ENCODE measurements at places on chromosomes 7 and 10. TPM values are rescaled to one million over a fixed set of nuclear protein-coding genes. Genes with fewer than 3 reads are reported as not detected.
A peak's percentile ranks its signal among the peaks of the same experiment; 100 is the strongest.

DNA sequence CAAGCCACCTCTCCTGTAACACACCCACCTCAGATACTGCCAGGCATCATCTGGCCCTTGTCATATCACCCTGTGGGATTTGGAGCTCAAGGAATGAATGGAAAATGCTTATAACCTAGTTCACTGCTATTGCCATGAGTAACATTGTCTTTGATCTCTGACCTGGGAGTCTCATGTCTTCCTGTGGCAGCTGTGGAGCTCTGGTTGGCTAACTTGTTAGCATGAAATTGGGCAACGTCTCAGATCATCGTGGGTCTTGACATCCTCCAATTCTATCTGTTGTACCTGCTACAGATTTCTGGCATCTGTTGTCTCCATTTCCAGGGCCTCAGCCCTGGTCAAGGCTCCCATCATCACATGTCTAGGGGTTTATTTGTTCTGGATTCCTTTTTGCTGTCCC, 2.2 kb upstream of the TMEM270 start:
- DNase-seq = no peak

DNA sequence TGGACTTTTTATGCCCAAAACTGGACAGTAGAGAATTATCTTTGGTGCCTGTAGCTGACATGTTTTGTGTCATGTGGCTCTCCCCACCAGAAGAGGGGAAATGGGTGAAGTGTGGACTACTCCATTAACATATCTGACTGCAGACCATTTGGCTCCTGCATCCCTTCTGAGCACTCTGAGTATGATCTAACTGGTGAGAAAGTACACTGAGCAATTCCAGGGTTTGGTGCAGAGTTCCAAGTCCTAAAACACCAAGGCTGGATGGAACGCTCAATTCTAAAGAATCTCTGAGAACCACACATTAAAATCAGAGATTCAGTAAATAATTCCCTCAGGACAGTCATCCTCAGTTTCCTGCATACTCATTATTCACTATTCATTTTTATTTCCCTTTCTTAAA, 22.8 kb upstream of the OSBPL3 start:
- DNase-seq = no peak

DNA sequence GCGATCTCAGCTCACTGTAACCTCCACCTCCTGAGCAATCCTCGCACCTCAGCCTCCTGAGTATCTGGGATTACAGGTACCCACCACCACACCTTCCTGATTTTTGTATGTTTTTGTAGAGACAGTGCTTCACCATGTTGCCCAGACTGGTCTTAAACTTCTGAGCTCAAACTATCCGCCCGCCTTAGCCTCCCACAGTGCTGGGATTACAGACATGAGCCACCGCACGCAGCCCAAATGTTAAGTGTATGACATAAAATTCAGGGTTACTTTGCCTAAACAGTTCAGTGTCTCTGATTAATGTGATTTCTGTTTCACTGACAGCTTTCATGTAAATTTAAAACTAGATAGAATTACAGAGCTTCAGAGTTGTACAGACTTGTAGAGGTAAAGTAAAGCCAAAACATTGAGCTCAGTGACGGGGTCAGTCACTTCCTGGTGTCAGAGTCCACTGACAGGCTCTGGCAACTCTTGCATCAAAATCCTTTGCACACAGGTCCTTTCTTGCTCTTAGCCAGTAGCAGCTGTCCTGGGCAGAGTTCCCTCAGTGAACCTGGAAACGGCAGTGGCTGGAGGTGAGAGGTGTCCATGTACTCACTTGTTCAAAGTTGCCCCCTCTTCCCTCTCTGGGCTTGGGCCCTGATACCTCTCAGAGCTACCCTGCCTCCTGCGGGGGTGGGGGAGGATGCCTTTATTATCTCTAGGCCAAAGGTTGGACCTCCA, 33.7 kb downstream of the MGMT start:
- peak; percentile 51 for DNase-seq

GRCh38 chr10:7123774-7124173, 287.1 kb downstream of the SFMBT2 start:
- DNase-seq = no peak

DNA sequence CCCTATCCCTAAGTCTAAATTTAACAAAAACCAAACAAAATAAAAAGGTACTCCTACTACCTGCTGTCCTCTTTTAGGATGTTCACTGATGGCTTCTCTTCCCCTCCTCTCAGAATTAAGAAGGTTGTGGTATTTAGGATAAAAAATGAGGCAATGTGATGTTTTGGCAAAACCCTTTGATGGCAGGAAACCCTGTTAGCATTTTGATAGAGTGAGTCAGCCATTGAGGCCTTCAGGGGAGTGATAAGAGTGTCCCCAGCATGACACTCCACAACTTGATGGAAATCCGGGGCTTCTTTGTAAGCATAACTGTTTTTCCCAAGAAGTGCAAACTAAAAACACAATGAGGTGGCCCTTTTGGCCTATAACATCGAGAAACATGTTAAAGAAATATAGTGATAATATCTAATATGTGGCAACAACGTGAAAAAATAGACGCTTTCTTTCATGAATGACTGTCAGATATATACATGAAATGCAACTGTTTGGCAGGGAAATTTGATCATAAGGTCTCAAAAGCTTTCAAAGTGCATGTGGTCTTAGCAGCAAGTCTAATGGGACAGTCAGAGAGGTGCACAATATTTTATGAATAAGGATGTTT, 55.0 kb downstream of the PRTFDC1 start:
- peak; percentile 40 for DNase-seq

- no peak for DNase-seq
Observed at GRCh38 chr10:46308666-46309450, 22.1 kb downstream of the ANTXRL start.

GRCh38 chr7:154789404-154789803, 213.5 kb downstream of the PAXIP1 start:
- no peak for DNase-seq

DNA sequence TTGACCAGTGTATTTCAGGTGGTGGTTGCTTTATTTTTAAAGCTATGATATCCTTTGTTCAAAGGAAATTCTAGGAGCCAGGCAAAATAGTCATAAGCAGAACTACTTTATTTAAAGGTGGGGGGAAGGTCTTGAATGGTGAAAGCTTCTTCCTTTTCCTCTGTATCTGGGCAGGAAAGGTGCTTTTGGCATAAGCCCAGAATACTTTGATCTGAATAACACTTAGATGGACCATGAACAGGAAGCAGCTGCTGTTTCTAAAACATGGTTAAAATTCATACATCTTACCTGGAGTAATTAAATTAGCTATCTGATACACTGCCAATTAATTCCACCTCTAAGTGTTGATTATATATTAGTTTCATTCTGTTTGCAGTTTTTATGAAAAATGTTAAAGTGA, 13.3 kb downstream of the ZNF804B start:
- no peak for DNase-seq

DNA sequence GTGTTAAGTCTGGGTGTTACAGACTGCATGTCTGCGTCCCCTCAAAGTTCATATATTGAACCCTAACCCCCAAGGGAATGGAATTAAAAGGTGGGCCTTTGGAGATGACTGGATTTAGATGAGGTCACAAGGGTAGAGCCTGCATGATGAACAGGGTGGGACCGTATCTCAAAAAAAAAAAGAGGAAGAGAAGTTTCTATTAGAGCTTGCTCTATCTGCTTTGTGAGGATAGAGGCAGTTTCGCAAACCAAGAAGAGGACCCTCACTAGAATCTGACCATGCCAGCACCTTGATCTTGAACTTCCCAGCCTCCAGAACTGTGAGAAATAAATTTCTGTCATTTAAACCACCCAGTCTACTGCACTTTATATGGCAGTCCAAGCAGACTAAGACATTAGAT, 1.4 kb downstream of the KIN start:
- no peak for DNase-seq

DNA sequence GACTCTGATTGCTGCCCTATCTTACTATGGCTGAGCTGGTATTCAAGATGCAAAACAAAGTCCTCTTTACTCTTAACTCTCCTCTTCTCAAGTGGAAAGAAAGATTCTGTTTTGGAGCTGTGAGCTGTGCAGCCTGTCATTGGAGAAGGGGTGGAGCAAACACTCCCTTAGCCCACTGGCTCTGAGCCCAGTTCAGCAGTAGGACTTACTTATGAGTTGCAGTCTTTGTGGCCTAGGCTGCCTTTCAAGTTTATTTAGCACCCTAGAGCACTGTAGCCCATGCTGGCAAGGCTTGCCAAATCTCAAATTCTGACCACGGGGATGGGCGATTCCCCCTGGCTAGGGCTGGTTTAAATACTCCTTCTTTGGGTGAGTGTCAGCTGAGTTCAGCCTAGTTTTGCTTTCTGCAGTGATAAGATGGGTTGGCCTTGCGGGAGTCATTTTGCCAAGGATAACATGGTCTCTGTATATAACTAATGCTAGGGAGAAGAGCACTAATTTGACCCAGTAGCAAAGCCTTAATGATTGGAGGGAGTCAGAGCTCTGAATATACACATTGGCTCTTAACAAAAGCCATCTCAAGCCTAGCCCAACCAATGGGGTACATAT, 110.2 kb downstream of the MYO3A start:
- no peak for DNase-seq

DNA sequence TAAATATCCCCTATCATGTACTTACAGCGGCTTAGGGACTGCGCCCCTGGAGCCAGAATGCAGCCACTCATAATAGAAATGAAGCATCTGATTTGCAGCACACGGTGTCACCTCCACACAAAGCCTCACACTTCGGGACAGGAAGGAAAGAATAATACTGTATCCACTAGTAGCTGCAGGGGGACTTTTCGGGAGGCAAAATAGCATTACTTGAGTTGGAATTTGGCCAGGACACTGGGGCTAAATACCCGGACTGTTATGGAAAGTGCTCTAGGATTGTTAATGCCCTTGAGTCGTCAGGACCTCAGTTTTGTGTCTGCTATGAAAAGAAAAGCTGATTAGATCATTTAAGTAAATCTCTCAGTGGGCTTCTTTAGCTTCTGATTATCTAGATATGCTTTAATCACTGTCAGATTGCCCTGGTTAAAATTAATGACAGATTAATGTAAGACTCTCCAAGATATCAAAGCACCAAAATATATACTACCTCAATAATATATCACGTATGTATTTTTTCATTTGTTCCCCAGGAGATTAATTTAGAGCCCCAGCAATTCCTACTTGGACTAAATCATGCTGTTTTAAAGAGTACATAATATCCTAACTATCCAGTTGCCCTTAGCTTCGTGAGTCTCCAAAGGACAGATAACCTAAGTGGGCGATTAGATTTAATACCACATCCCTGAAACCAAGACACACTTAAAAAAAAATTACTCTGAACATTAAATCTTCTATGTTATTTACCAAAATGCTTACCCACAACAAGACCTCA, 173.0 kb upstream of the NEBL start:
- DNase-seq = no peak

- DNase-seq = no peak
Observed at GRCh38 chr7:1677206-1678080, 7.4 kb downstream of the ELFN1 start.

GRCh38 chr7:124029396-124030188, 3.3 kb downstream of the TMEM229A start:
- no peak for DNase-seq

GRCh38 chr7:120091807-120092206, 181.2 kb upstream of the KCND2 start:
- no peak for DNase-seq

DNA sequence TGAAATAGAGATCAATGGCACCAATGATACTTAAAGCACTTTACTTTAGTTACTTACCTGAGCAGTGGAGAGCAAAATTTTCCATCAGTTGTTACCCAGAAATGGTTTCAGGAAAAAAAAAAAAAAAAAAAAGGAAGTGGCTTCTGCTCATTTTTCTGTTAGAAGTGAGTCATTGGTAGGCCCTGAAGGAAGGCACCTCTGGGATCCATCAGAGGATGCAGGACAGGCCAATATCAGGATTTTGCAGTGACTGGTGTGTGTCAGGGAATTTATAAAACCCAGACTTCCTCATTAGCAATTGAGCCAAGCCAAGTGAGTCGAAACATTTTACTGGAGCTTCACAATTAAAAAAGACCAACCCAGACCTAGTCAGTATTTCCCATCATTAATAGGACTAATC, 2.3 kb upstream of the SMIM30 start:
- DNase-seq = peak; percentile 40

DNA sequence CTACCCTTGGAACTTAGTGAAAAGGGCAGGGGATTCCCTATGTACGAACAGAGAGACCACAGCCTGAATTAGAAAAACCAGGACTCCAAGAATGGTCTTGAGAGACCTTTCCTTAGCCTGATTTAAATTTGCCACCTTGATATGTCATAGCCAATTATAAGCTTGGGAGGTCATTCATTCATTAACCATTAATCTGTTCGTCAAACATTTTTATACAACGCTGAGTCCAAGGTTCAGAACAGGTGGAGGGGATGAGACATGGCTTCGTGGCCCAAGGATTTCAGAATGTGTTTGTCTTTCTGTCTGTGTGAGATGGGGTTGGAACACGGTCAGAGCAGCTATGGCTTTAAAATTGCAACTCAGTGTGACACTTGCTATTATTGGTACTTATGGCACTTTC, 158.0 kb downstream of the PAXIP1 start:
- no peak for DNase-seq

DNA sequence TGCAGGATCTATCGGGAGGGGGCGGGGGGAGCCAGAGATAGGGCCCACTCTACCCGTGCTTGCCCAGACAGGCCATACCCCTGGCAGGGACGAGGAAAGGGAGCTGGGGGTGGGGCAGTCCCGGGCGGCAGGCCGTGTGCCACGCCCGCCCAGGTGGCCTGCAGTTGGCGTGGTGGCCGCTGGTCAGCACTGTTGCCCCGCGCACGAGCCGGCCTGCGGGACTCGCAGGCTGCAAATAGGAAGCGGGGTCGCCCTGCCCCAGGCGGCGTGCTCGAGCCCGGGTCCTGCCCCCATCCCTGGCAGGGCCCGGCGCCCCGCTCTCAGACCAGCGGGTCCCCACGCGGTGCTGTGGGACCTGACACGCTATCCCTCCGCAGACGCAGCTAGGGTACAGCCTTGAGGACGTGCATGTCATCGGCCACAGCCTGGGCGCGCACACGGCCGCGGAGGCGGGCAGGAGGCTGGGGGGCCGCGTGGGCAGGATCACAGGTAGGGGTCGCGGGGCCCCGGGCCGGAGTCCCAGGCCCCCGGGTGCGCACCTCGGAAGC, 6.7 kb downstream of the PNLIPRP2 start:
- peak; percentile 4 for DNase-seq

- DNase-seq = no peak
Observed at GRCh38 chr7:50728184-50728583, 54.5 kb downstream of the GRB10 start.

DNA sequence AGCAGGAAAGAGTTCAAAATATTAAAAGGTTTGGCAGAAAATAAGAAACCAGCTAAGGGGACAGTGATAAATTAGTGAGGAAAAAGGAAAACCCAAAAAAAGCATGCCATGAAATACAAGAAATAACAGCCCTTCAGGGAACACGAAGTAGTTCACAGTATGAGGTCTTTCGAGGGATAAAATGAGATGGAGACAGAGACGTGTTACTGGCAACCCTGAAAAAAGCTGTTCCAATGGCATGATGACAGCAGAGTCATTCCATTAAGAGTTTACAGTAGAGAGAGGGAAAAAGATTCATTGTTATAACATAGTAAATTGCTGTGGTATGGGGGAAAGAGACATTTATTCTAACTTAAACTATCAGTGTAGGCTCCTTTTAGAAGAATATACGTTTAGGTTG, 391.2 kb downstream of the ANKRD7 start:
- DNase-seq = no peak

The MMD2 gene
- not detected for polyA plus RNA-seq

The AKR1D1 gene
- polyA plus RNA-seq = not detected

The WDR86 gene
- polyA plus RNA-seq = not detected

The MIOS gene
- 6.4 TPM for polyA plus RNA-seq

The FZD1 gene
- polyA plus RNA-seq = 1.5 TPM

The ZCWPW1 gene
- polyA plus RNA-seq = 1.4 TPM

The ASZ1 gene
- not detected for polyA plus RNA-seq

The SLC13A1 gene
- polyA plus RNA-seq = not detected

The PAX2 gene
- polyA plus RNA-seq = not detected

The EZH2 gene
- polyA plus RNA-seq = 10.4 TPM

The CCZ1 gene
- polyA plus RNA-seq = 95.0 TPM

The TMEM139 gene
- 10.1 TPM for polyA plus RNA-seq

The FRAT2 gene
- polyA plus RNA-seq = 8.6 TPM

Measured in foreskin keratinocyte (primary cell).